ENCODE measurements at places on chromosomes 12 and 14.

- DNase-seq: no peak
Observed at GRCh38 chr14:76780875-76781647, 19.8 kb downstream of the VASH1 start.

GRCh38 chr14:95515596-95516552 lies 576 bp downstream of the SYNE3 start:
- no peak for DNase-seq

- DNase-seq: peak; percentile 34
Observed at GRCh38 chr12:19739195-19739776, 300.0 kb downstream of the AEBP2 start.

DNA sequence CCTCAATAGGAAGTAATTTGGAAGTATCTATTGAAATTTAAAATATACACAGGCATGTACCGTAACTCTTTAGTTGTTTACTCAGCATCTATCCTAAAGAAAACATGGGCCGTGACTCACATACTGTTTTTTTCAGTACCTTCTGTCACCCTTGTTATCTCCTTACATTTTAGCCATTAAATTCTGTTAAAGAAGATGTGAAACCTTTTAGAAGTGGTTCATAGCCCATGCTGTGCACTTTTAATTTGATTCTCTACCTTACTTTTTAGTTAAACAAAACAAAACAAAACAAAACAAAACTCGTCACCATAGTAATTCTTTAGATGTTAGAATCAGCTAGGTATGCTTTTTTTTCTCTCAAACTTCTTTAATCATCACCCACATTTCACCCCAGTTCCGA lies 494.4 kb upstream of the RGS6 start:
- DNase-seq: no peak

DNA sequence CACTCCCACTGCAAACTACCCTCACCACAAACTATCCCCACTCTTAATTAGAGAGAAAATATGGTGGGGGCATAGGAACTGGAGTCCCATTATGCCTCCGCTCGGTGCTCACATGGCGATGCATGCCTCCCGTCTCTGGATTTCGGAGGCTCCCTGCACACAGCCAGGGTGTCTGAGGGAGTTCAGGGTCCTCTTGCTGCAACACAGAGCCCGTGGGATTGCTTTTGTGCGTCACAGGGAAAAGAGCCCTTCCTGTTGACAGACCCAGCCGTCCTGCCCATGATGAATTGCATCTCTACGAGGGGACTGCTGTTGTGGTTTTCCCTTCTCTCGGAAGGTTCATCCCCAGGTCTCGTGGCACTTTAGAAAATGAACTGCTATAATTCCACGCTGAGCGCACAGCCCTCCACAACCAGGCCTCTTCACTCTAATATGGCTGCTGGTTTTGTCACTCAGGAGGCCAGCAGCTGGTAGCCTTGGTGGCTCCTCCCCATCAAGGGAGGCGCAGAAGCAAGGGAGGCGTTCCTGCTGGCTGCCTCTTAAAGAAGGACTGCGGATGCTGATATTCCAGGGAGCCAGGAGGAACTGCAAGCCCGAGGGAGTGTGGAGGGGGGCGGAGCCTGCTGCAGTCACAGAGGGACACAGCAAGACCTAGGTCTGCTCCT lies 158.0 kb downstream of the KCNA5 start:
- DNase-seq: no peak

Measured in NCI-H446 (cell line).